Tongue (tissue), 3 donors: ENCODE measurements at places on chromosomes 7 and 10. TPM values are rescaled to one million over a fixed set of nuclear protein-coding genes. Genes with fewer than 3 reads are reported as not detected.

DNA sequence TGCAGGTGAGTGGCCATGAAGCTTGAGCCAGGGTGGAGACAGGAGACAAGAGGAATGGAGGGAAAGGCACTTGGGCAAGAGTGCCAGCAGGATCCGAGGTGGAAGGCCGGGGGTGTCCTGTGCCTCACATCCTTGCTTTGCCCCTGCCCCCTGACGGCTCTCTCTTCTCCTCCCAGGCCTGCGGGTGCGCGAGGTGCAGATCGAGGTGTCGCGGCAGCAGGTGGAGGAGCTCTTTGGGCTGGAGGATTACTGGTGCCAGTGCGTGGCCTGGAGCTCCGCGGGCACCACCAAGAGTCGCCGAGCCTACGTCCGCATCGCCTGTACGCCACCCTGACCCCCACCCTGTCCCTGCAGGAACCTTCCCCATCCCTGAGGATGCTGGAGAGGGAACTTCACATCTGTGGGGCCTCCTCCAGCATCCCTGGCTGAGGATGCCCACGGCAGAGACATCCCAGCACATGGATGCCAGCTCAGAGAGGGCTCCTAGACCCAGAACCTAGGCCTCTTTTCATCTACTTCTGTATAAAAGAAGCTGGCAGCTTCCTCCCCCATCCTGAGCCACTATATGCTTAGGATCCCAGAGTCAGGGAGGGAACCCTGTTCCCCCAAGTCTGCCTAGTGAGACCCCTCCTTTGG is 34.4 kb upstream of the SLC29A3 start:
- no peak for DNase-seq

DNA sequence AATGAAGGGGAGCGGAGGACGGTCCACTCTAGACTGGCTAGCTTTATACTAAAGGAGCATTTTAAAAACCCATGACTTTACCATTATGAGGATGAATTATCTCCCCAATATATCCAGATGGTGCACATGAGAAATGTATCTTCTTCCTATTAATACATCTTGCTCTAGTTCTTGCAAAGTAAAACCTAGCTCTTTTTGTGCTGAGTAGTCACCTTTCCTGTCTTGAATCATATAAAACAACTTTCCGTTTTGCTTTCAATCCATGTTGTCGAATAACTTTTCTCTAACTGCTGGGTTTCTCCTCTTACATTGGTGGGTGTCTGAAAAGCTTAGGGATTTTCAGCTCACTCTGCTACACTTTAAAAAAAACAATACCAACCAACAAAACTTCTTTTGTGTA is 96.3 kb upstream of the TAC1 start:
- no peak for DNase-seq

Gene OLAH
- not detected for total RNA-seq

Gene PLPP4
- total RNA-seq = not detected
